ENCODE measurements at places on chromosomes 11 and 22. TPM values are rescaled to one million over a fixed set of nuclear protein-coding genes. Genes with fewer than 3 reads are reported as not detected.

GRCh38 chr11:19800162-19800561 is 87.5 kb downstream of the NAV2 start:
- peak; percentile 47 for DNase-seq

DNA sequence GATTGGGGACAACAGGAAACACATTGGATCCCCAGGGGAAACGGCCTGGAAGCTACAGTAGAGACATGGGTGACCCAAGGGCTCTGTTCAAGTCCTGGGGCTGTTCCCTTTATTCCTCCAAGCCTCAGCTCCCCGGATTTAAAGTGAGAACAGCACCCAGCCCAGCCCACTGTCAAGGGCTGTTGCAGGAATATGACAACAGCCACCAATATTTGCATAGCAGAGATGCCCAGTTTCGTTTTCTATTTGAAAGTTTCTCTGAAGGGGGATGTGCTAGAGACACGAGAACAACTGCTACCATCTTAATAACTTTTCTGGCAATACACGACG is 81.1 kb upstream of the WNT7B start:
- DNase-seq, result no peak

- DNase-seq, result peak; percentile 57
Measured at GRCh38 chr11:117232911-117233409, 489 bp downstream of the RNF214 start.

Gene PGA3
- 367 TPM for total RNA-seq

- no peak for DNase-seq
Measured at GRCh38 chr11:94271885-94272372, 32.5 kb upstream of the IZUMO1R start.

- no peak for DNase-seq
Measured at GRCh38 chr11:15645201-15645600, 530.5 kb downstream of the INSC start.

Gene EFCAB6
- total RNA-seq, result 8.5 TPM

Gene OR4A16
- total RNA-seq, result not detected

GRCh38 chr11:130979386-130979972 is 63.2 kb upstream of the SNX19 start:
- DNase-seq, result peak; percentile 9

DNA sequence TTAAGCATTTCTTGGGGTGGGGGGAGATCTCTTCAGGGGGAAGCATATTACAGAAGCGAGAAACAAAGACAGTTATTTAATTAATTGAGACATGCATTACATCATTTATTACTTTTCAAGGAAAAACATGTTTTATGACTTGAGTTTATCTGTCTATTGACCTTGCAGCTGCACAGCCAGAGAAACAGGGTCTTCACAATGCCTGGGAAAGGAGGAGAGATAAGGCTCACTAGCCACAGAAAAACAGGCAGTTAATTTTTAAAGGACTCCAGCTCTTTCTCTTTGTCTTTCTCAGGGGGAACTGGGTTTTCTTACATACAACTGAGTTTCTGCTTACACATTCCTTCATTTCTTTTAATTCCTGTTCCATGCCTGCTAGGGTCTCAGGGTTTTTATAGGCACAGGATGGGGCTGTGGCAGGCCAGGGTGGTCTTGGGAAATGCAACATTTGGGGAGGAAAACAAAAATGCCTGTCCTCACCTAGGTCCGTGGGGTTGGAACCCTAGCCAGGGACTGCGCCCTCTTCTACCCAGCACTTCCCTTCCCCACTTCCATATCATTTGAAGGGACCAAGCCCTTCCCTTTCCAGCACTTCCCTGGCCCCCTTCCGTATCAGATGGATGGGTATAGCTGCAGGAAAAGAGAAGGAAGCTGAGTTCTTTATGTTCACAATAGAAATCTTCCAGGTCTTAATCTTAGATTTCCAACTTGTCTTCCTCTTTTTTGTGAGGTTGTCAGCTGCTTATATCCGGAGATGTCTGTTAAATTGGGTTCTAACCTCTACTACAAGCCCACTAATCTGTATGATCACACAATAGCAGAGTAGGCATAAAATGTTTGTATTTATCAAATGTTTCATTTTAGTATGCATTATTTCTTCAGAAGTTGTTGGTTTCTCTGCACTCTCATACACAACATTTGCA is 38.3 kb downstream of the BIRC2 start:
- DNase-seq, result no peak

DNA sequence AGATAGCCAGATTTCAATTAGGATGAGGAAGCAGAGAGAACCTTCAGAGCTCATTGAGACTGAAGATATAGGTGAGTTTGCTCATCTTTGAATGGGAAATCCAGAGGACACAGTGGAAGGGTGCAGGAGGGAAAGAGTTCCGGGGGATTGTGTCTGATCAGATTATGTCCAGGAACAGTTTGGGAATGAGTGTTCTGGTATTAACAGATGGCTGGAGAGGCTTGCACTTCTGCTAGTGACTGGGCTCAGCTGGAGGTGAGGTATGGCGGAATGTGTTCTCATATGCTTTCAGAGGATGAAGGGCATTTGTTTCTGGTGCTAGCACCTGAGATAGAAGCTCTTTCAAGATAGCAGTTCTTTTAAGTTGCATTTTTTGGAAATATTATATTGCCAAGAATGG is 27.6 kb downstream of the ALKBH3 start:
- no peak for DNase-seq

Gene CRYBB2
- not detected for total RNA-seq

DNA sequence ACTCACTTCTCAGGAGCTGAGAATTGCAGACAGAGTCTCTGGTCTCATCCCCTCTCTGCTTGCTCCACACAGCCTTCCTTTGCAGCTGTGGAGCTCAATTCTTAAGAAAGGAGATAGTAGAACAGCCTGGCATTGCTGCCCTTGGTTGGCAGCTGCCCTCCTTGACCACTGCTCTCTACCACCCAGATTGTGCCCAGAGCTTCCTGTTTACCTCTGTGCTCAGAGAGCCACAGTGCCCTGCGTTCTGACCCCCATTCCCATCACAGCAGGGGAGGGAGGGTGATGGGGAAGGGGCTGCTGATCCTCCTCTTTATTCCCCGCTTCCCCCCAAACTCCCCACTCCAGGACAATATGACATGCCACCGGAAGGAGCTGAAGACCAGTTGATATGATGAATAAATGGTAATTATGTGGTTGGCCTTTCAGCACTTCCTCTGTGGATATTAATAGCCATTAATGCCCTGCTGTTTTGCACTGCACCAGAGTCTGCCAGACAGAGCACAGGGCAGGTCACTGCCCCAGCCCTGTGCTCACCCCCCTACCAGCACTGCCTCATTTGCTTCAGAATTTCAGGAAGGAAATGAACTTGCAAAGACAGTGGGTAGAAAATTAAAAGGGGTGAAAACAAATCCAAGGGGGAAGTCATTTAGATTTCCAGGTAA is 426.8 kb upstream of the CADM1 start:
- no peak for DNase-seq

Gene INS
- not detected for total RNA-seq

GRCh38 chr11:78504708-78505107 is 70.0 kb downstream of the NARS2 start:
- no peak for DNase-seq

- DNase-seq, result no peak
Measured at GRCh38 chr11:75602951-75603350, 40.9 kb downstream of the SERPINH1 start.

- DNase-seq, result no peak
Measured at GRCh38 chr11:92751594-92751993, 217.9 kb upstream of the MTNR1B start.

DNA sequence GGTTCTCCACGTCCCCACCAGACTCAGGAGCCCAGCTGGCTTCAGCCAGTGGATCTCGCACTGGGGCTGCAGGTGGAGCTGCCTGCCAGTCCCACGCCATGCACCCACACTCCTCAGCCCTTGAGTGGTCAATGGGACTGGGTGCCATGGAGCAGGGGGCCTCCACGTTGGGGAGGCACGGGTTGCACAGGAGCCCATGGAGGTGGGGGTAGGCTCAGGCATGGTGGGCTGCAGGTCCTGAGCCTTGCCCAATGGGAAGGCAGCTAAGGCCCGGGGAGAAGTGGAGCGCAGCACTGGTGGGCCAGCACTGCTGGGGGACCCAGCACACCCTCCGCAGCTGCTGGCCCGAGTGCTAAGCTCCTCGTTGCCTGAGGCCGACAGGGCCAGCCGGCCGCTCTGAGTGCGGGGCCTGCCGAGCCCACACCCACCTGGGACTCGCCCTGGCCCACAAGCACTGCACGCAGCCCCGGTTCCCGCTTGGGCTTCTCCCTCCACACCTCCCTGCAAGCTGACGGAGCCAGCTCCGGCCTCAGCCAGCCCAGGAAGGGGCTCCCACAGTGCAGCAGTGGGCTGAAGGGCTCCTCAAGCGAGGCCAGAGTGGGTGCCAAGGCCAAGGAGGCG is 258.5 kb upstream of the PDGFD start:
- DNase-seq, result no peak

DNA sequence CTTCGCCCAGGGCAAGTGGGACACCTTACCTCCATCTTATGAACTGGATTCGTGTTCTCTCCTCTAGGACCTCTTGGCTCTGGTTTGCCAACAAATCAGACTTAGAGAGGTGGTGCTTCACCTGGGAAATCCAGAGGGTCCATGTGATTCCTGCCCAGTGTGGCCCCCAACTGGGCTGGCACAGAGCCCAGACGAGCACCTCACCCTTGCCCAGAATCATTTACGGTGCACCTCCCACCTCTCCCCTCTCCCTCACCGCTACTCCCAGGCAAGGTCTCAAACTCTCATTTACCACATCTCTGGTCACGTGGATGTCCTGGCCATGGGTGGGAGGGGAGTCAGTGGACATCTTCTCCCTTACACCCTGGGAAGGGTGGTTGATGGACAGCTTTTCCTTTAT is 1.1 kb downstream of the SPATA19 start:
- DNase-seq, result no peak

Gene TRIM51
- not detected for total RNA-seq

DNA sequence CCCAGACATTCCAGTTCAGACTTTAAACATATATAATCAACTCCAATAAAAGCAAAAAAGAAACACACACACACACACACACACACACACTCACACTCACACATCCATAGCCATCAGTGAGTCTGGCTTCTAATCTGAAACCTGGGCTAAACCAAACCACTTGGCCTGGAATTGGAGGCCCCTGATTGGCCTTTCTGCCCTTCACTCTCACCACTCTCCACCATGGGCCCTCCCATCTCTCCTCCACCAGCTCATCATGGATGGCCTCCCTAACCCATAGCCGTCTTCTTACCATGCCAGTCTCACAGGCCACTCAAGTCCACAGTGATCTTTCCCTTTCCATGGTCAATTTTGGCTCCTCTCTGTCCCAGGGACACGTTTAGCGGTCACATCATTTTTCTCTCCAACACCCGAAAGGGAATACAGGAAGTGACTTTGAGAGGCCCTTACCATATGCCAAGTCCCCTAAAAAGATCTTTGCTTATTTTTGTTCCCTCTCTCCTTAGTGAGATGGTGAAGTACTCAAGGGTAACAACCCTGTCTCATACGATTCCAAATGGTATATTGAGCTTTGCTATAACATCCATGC is 66.6 kb downstream of the ENDOD1 start:
- no peak for DNase-seq

DNA sequence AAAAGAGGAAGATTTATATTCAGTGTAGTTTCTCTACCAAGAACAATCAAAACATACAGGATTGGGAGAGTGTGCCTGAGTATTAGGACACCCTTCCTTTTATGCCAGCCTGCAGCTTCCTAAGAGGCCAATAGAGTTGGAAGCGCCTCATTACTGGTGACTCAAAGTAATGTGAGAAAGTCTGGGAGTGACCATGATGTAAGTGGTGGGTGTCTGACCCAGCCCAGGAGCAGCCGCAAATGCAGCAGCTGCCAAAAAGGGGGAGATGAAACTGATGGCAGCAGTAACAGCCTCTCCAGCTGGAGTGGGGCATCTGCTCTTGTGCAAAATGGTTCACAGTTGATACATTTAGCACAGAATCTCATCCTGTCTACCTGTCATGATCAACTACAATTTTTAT is 62.0 kb downstream of the ZNF280B start:
- DNase-seq, result no peak

Gene SSTR3
- total RNA-seq, result not detected

- DNase-seq, result no peak
Measured at GRCh38 chr11:118201966-118202365, 22.8 kb downstream of the JAML start.

DNA sequence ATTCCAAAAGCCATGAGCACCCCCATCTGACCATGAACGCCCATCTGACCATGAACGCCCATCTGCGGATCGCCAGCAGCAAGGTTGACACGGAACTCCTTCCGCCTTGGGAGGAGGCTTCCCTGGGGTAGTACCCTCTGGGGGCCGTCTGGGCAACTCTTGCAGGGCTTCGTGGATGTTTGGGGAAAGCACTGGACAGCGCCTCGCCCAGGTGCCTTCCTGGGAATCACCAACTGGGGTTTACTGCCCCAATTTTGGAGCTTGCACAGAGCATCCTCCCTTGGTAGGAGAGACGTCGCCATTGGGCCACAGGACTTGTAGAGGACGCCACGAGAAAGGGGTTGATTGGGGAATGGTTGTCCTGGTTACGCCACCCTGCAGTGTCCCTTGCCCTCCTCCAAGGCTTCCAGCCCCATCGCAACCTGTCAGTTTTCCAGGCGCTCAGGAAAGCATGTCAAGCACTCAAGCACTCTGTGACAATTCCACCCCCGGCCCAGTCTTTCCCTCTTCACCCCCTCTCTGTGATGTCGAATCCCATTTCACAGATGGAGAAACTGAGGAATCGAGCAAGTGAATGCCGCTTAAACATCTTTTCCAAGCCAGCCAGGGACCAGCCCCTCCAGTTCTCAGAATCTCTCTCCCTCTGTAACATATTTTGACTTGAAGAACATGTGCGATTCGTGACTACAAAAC is 914 bp upstream of the PRDM11 start:
- peak; percentile 69 for DNase-seq

- DNase-seq, result no peak
Measured at GRCh38 chr11:128518493-128519207, 68.7 kb downstream of the ETS1 start.

Gene ACTN3
- not detected for total RNA-seq

GRCh38 chr11:69367211-69367964 is 73.4 kb downstream of the MYEOV start:
- DNase-seq, result peak; percentile 20

DNA sequence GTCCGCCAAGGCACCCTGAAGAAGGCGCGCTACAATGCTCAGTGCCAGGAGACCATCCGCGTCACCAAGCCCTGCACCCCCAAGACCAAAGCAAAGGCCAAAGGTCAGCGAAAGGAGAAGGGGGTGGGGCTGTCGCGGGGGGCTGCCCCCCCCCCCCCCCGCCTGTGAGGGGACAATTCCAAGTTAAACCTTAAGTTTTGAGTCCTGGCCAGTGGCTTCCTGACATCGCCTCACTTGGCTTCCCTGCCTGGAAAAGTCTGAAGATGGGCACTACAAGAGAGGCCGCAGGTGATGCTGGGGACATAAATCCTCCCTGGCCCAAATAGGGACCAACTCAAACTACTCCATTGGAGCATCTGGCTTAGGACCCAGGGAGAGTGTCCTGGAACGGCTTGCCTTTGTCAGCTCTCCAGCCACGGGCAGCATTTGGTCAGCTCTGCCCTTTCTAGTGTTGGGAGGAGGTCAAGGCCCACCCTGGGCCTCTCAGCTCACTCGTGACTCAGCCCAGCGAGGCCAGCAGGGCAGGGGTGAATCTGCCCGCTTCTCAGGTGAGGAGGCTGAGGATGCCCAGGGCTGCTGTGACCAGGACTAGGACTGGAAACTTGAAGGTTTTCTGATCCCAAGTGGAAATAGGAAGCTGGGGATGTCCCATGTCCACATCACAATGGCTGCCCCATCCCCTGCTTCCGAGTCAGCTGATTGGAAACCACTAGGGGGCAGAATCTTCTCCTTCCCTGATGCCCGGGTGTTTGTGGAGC is 1.4 kb downstream of the MDK start:
- DNase-seq, result no peak

Data from stomach (tissue), 19 donors.